ENCODE measurements at places on chromosomes 1 and 21.

GRCh38 chr1:12124693-12125421 is 41.9 kb upstream of the TNFRSF1B start:
- DNase-seq, result no peak

DNA sequence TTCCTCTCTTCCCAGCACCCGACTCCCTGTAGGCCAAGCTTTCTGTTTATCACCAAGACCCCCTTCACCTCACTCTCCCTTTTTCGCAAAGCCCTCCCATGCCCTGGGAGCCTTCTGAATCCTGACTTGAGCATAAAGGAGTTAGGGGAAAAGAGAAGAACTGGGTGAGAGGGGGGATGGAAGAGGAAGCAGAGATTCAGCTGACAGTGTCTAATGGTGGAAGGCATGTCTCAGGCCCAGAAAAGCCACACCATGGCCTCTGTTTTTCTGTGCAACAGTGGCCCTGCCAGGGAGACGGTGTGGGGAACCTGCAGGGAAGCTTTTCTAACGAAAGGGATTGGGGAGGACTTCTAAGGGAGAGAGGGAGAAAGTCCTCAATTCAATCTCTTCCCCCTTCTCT is 32.9 kb upstream of the SLC30A1 start:
- no peak for DNase-seq

GRCh38 chr1:26315874-26316850 is 1.6 kb upstream of the CD52 start:
- DNase-seq, result no peak

GRCh38 chr1:6014130-6014999 is 22.1 kb upstream of the NPHP4 start:
- no peak for DNase-seq

GRCh38 chr1:57384284-57384683 is 39.6 kb downstream of the DAB1 start:
- no peak for DNase-seq

DNA sequence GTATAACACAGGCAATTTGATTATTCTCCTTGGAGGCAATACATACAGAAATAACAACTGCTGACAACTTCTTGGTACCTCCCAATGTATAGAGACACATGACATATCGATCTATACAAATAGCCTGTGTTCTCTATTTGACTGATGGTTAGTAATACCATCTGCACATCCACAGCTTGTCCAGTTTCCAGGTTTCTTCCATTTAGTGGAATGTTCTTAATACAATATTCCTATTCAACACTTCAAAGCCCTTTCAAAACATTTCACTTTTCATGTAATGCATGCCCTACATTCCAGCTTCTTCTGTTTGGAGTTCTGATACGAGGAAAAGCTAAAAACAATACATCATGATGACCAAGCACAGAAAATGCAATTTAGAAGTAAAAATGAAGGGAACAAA is 37.0 kb upstream of the GORAB start:
- no peak for DNase-seq

GRCh38 chr1:168100315-168101002 is 36.3 kb downstream of the GPR161 start:
- DNase-seq, result no peak

Measured in vagina (tissue), 2 donors.